Stimulated activated CD8-positive, alpha-beta memory T cell treated with anti-CD3 and anti-CD28 coated beads, Interleukin-15, amount 100 ng/mL, for 24 hours (primary cell): ENCODE measurements at places on chromosomes 1 and 21.

DNA sequence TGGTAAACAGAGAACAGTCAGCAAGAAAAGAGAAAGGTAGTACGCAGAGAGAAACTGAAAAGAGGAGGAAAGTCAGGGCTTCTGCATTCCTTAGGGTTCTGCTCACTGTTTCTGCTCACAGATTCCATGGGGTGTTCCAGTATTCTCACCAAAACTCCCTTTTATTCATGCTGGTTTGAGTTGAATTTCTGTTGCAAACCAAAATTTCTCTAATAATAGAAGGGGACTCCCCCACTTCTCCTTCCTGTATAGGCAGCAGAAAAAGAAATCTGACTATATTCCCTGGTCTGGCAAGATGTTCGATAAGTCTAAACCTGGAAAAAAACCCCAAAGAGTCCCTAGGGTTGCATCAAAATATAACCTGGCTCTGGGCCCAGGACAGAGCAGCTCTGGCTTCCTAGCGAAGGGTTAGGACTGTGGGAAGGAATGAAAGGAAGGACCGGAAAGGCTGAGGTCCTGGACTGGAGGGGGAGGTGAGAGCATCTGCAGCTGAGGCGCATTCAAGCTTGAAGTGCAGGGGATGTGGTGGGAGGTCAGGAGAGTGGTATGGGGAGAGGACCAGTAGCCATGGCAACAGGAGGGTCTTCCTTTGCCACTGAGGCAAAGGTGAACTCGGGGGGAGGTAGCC is 18.8 kb upstream of the RGS16 start:
- DNase-seq: no peak

DNA sequence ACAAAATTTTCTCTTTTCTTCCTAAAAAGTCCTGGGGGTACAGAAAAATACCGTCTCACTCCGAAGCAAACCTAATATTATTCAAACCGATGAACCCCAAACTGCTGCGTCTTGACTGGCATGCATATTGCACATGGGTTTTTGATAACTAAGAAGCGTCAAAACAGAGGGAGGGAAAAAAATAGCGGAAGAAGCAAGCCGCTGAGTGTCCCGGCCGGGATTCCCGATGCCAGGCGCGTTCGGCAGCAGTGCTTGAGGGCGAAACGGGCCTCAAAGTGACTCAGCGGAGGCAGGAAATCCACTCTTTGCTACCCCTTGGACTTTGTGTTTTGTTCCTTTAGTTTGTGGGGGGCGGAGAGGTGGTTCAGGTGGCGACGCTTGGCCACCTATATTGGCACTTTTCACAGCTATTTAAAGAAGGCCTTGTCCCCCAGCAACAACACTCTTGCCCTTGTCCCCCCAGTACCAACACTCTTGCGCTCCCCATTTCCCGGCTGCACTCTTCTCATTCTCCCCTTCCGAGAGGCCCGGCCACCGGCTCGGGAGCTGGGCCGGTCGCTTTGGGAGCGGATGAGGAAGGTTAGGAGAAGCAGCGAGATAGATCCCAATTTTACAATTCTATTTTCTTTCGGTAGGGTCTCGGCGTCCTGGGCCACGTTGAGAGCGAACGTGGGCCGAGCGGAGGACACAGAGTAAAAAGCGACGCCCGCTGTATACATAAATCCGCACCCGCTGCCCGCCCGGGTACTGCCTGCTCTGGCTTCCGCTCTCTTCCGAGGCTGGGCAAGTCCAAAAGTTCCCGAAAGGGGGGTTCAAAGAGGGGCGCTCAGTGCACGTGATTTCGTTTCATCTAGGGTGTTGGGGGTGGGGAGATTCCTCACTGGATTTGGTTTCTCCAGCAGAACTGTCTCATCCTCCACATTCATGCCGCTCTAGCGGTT is 2.5 kb downstream of the LMX1A start:
- no peak for DNase-seq

DNA sequence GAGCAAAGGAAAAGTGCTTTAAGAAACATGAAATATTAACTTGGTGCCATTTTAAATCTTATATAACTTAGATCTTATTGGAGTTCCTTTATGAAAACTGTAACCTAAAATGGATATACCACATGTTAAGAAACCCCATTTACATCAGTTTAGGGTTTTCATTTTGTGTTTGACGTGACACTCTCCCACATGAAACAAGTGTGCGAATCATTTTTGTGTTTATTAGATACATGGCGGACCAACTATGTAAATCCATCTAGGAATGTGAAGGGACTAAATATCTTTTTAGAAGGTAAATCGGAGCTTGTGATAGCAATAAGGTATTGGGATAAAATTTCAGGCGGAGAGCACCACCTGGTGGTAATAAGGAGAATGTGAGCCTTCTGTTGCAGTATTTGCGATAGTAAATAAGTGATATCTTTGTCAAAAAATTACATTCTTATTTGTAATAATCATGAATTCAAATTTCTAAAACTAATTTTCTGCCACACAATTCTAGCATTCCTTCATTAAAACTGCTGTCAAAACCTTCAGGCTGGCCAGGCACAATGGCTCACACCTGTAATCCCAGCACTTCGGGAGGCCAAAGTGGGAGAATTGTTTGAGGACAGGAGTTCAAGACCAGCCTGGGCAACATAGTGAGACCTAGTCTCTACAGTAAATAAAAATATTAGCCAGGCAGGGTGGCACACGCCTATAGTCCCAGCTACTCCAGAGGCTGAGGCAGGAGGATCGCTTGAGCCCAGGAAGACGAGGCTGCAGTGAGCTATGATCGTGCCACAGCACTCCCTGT is 31.3 kb downstream of the SMAP2 start:
- DNase-seq: no peak

DNA sequence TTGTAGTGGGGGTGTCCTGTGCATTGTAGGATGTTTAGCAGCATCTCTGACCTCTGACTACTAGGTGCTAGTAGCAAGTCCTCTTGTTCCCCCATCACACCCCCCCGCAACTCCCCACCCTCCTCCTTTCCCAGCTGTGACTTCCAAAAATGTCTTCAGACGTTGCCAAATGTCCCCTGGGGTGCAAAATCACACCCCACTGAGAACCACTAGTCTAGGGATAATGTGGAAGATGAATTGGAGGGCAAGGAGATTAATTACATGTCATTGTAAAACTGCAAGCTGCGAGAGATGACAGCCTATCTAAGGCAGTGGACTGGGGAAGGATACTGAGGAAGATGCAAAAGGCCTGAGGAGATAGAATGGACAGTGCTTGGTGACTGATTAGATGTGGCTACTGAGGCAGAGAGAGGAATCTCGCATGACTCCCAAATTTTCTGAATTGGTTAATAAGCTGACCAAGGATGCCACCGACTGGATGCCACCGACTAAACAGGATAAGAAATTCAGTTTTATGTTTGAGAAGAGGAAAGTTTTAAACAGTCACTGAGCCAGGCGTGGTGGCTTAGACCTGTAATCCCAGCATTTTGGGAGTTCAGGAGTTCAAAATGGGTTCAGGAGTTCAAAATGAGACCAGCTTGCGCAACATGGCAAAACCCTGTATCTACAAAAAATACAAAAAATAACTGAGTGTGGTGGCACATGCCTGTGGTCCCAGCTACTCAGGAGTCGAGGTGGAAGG is 3.1 kb upstream of the JAK1 start:
- DNase-seq: no peak

- no peak for DNase-seq
Observed at GRCh38 chr1:111930356-111930755, 59.1 kb downstream of the KCND3 start.

GRCh38 chr1:224770336-224770693 is 154.2 kb downstream of the CNIH3 start:
- DNase-seq: no peak

GRCh38 chr1:155117610-155118009 is 10.1 kb upstream of the EFNA1 start:
- DNase-seq: no peak

DNA sequence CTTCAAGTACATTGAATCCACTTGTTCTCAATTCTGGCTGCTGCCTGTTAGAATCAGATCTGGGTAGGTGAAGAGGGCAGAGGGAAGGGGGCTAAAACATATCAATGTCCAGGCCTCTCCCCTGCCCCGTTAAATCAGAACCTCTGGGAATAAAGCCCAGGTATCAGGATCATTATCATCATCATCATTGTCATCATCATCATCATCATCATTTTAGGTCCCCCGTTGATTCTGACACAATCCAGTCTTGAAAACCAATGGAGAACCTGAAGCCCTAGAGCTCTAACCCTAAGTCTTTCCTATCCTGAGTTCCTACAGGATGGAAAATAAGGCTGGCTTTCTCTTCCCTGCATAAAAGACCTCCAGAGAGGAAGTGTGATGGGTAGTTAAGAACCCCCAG is 93.1 kb downstream of the TAS1R2 start:
- no peak for DNase-seq

DNA sequence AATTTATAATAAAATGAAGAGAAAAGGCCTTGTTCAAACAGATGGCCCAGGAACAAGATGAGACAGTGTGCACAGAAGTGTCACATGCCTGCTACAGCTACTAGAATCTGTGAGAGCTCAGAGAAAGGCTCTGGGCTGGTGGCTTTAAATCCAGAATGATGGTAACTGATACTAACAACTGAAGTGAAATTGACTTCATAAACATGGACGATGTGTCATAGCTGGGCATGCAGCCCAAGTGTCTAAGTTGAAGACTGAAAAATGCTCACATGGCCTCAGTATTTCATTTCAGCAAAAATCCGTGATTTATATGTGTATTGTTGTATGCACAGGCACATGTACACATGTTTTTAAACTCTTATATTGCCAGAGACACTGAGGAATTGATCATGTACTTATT is 208.3 kb upstream of the RUNX1 start:
- DNase-seq: no peak

GRCh38 chr21:14879458-14879857 is 185.3 kb downstream of the NRIP1 start:
- DNase-seq: no peak

DNA sequence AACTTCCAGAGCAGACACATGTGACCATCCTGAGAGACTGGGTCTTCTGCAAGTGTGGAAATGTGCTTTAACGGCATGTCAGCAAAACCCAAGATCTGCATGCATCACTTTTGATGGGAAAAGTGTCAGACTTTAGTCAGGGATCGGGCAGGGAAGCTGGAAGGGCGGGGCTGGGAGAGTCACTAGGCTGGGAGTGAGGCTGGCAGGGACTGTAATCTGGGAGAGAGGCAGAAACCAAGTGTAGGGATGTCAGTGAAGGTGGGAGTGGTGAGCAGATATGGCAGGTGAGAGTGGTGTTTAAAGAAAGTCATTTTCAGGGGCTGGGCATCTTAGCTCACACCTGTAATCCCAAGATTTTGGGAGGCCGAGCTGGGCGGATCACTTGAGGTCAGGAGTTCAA is 11.3 kb downstream of the CDA start:
- no peak for DNase-seq

DNA sequence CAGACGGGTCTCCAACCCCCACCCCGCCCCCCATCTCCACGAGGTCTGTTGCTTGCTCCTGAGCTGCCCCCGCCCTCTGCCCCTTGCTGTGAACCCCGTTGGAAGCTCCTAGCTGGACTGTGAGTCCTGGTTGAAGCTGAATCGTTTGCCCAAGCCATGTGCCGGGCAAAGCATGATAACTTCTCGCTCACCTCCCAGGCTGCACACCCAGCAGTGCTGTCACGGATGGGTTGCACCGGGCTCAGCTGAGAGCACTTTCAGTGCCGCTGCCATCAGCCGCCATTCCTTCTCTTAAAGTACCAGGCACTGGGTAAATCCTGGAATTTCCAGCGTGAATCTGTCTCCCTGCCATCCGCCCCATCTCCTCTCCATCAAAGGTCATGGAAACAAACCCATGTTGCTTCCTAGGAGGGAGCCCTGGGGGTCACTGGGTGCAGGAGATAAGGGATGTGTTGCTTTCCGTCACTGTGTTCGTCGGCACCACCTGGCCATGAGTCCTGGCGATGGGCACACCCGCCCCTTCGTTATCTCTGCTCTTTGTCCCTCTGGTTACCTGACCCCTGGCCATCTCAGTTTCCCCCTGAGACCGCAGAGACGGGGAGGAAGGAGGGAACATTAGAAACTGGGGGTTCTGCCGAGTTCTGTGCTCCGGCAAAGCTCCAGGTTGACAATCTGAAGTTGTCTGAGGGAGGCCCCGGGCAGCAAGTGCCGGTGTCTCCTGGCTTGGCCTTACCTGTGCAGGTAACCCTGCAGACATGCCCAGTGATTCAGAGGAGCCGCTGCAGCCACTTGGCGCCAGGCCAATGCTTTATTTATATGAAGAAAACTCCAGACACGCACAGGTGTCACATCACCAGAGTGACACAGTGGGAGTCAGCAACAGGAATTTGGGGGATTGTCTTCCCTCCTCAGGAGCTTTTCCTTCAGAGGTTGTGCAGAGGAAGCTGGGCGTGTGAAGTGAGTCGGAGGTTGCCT is 2.7 kb downstream of the PDE9A start:
- DNase-seq: no peak

- no peak for DNase-seq
Observed at GRCh38 chr1:170377440-170377839, 154.5 kb upstream of the GORAB start.

DNA sequence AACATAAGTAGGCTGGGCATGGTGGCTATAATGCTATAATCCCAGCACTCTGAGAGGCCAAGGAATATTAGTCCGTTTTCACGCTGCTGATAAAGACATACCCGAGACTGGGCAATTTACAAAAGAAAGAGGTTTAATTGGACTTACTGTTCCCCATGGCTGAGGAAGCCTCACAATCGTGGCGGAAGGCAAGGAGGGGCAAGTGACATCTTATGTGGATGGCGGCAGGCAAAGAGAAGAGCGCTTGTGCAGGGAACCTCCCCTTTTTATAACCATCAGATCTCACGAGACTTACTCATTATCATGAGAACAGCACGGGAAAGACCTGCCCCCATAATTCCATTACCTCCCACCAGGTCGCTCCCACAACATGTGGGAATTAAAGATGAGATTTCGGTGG is 28.5 kb downstream of the PTGFRN start:
- no peak for DNase-seq

- no peak for DNase-seq
Observed at GRCh38 chr1:114956570-114956969, 73.1 kb upstream of the TSHB start.

DNA sequence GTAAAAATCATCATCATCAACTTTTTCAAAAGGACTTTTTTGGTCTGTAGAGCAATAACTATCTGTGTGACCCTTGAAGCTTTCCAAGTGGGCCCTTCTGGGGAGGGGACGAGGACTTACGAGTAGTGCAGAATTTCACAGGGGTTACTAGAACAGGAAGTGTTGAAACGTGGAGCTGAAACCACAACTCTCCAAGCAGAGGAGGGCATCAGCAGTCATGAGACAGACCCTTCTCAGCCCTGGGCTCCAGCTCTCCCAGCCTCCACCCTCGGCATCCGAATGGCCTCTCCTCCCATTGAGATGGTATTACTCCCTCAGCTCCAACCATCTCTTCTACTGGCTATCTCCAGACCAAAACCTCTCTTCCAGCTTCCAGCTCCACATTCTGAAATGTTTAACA is 3.6 kb downstream of the FAM89A start:
- no peak for DNase-seq

DNA sequence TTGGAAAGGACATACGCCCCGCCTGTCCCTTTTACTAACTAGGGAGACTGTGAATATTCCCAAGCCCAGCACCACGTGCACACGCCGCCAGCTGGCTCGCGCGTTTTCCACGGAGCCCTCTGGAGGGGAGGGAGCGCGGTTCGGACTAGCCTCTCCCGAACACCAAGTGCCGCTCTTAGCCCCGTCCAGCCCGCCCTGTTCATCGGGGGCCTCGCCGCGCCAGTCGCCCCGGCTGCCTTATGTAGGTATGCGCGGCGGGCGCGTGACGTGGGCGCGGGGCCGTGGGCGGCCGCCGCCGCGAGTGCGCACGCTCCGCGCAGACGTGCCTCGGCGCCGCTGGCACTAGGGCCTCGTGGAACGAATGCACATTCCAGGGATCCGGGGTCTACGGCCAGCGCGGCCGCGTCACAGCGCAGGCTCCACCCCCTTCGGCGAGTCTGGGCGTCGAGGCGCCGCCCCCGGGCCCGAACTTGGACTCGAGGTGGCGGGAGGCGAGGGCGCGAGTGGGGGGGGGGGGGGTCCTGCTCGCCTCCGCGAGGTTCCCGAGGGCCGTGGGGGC is 767 bp upstream of the IRF2BP2 start:
- peak; percentile 82 for DNase-seq
